ENCODE measurements at places on chromosomes 4 and X. TPM values are rescaled to one million over a fixed set of nuclear protein-coding genes. Genes with fewer than 3 reads are reported as not detected.

Gene MMAA
- total RNA-seq: 2.6 TPM

Gene VAMP7
- total RNA-seq: 38.9 TPM

Gene PROM1
- total RNA-seq: 0.10 TPM

Gene FRMD7
- not detected for total RNA-seq

Gene KLB
- not detected for total RNA-seq

Gene ATP11C
- 66.0 TPM for total RNA-seq

Gene EBP
- total RNA-seq: 68.3 TPM

Gene JCHAIN
- not detected for total RNA-seq

Gene CFAP47
- not detected for total RNA-seq

Gene XG
- total RNA-seq: 0.33 TPM

Gene RBM46
- 0.10 TPM for total RNA-seq

Gene CXCL11
- total RNA-seq: 3.9 TPM

Gene SORCS2
- under 0.01 TPM for total RNA-seq

Gene LUZP4
- total RNA-seq: not detected

Gene NAP1L3
- total RNA-seq: 0.86 TPM

Gene DCAF8L2
- 0.10 TPM for total RNA-seq

Gene BMPR1B
- total RNA-seq: 3.2 TPM

Gene TLR8
- total RNA-seq: not detected

Gene PABPC4L
- 0.98 TPM for total RNA-seq

Gene SRPK3
- total RNA-seq: not detected

Gene TRIM61
- total RNA-seq: not detected

Gene GLA
- total RNA-seq: 30.4 TPM

Gene ETNPPL
- not detected for total RNA-seq

Gene IQSEC2
- 4.2 TPM for total RNA-seq

Gene FATE1
- not detected for total RNA-seq

Gene NUP54
- total RNA-seq: 50.3 TPM

Gene KLHL34
- total RNA-seq: not detected

Gene SLC25A5
- total RNA-seq: 293 TPM

Gene PF4V1
- total RNA-seq: not detected

Gene PRPS1
- 33.1 TPM for total RNA-seq
